ENCODE measurements at places on chromosomes 2 and 18.

DNA sequence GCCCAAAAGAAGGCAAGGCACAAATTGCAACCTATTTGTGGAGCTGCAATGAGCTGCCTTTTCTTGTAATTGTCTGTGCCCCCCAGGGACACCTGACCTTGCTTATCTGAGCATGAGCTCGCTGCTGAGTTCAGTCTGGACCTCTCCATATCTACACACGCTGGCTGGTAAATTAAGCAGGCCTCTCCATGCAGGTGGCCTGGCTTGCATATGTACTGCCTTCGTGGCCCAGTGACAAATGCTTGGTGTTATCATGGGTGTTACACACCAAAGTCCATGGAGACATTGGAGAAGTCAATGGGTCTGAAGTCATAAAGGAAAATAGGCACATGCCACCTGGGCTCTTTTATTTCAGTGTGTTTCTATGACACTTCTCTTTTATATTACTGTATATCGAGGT, 121.2 kb downstream of the IRS1 start:
- DNase-seq = no peak

GRCh38 chr2:37886745-37887144, 38.3 kb upstream of the RMDN2 start:
- DNase-seq = no peak

GRCh38 chr2:182682210-182682609, 33.8 kb upstream of the DNAJC10 start:
- peak; percentile 29 for DNase-seq

DNA sequence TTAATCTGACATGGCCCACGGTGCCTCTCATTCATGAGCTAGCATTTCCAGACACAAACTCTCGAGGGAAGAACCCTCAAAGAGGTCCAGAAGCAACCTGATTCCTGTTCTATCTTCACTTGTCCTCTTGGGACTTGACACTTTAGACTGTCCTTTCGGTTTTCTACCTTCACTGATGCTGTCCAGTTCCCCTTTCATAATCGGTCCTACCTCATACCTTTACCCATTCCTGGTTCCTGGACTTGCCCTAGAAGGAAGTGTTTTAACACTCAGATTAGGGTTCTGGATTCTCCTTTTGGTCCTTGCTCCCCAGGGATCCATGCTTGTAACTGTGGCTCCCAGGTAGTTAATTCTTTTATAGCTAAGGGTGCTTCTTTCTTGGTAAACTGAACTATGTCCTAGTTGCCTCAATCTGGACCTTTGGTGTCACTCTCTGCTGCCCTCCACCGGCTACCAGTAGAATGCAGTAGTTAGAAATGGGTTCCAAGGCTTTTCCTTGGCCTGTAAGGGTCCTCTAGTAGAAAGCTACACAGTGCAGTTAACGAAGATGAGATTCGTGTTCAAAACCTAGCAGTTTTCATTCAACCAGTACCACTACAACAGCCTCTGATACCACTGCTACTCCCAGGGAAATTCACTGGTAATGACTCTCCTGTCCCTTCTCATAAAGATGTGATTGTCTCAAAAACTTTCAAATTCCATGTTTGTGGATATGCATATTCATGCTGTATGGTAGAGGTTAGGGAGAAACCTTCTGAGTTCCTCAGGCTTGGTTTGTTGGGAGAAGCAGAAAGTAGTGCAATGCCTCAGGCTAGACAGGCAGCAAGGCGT, 178.1 kb upstream of the CYP26B1 start:
- peak; percentile 6 for DNase-seq

All from HL-60 (cell line).